AG04450 (cell line): ENCODE measurements at places on chromosomes 16 and 17. TPM values are rescaled to one million over a fixed set of nuclear protein-coding genes. Genes with fewer than 3 reads are reported as not detected.

DNA sequence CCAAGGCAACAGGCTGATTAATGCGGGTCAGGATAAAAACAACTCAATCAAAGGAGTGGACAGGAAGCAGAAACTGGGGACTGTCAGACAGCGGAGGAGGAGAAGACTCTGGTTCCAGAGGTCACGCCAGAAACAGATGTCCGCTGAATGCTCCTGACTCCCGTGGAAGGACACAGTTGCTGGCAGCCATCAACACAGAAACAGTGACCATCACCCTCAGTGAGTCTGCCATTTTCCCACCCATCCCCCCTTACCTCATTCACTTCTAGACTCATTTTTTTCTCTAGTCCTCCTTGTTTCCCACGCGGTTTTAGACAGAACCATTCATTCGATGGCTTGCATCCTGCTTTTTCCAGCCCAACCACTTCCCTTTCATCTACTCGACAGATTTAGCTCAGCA is 40.9 kb downstream of the DHRS7C start:
- DNase-seq, result no peak

DNA sequence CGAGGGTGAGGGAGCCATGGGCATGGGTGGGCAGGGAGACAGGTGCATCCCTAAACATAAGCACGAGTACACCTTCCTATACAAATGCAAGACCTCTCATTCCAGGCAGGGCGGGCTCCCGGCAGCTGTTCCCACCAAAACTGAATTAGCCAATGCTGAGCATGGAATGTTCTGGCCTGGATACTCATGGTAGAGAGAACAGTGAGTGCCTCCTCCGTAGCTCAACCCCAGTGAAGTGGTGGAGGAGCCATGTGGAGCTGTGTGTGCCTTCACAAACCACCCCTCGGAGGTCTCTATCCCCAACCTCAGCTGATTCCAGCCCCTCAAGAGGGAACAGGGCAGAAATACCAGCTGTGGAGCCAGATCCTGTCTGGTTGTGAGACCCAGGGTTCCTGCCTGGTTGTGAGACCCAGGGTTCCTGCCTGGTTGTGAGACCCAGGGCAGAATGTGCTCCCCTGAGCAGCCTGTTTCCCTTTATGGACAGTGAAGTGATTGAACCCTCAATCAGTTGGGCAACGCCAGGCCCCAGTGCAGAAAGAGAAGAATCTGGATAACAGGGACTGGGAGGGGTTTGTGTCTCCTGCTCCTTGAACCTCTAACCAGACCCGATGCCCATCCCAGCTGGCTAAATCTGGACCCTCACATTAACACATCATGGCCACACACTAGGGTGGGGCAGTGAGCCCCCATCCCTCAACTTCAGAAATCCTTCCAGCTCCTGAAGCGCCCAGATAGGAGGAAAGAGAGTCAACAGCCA is 2.4 kb upstream of the CDH16 start:
- no peak for DNase-seq

- no peak for DNase-seq
These were observed 1.4 kb upstream of the CD2BP2 start for GRCh38 chr16:30356401-30357084.

- DNase-seq, result no peak
These were observed 44.1 kb upstream of the RBFOX3 start for GRCh38 chr17:79654960-79655382.

GRCh38 chr17:80539022-80539641 is 5.5 kb upstream of the RPTOR start:
- DNase-seq, result no peak

PLD2 gene
- 18.9 and 22.2 TPM in 2 replicates for polyA plus RNA-seq

GRCh38 chr17:66595893-66596292 is 239.0 kb upstream of the CACNG5 start:
- DNase-seq, result no peak

DNA sequence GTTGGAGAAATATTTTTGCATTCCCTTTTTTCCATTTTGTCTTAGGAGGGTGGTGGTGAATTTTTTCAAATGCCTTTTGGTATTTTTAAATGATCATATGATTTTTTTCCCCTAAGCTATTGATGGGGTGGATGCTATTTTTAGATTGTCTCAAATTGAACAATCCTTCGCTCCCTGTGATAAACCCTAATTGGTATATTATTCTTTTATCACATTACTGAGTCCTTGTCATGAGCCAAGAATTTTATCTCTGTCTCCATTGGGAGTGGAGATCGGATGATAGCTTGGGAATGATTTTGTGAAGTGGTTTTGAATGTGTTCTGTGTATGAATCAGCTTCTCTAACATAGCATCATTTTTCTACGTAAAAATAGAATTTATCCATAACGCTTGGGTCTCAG is 15.4 kb downstream of the NECAB2 start:
- DNase-seq, result no peak

DNA sequence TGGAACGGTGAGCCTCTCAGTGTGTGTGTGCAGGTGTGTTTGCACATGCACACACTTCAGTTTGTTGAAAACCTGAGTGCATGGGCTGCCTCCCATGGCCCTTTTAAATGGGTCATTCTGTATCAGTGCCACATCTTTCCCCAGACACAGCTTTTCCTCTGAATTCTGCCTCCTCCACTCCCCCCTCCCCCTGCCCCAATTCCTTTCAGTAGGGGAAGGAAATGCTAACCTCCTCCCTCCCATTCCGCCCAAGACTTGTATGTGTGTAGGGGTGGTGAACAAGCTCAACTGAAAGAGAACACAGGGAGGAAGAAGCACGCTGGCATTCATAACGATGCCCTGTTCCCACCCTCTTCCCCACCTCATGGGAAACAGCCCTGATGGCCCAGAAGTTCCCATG is 34.3 kb downstream of the C17orf75 start:
- DNase-seq, result no peak

DNA sequence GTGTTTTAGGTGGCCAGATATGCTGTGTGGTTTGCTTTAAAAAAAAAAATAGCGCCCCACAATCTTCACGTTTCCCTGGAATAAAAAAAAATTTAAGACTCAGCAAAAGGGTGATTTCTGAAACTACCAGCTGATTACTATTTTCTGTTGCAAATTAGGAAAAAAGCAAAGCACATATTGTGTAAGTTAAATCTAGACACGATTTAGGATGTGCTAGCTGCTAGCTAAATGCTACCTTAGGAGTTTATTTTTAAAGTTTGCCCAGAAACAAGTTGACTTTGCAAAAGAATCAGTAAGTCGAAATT is 944 bp upstream of the MARF1 start:
- DNase-seq, result no peak
